Forelimb muscle (tissue), 1 donor: ENCODE measurements at places on chromosomes 5 and 9. TPM values are rescaled to one million over a fixed set of nuclear protein-coding genes. Genes with fewer than 3 reads are reported as not detected.

DNA sequence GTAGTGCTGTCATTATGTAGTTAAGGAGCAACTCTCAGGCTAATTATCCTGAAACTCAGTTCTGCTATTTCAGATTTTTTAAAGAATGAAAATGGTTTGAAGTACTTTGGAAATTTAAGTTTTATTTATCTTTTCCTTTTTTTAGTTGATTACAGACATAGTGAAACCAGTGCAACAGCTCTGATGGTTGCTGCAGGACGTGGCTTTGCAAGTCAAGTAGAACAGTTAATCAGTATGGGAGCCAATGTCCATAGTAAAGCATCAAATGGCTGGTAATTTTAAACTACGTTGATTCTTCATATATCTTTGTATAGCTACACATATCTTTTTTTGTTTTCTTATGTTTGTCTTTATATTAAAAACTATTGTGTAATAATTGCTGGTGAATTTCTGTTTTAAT lies 34.9 kb downstream of the YTHDC2 start:
- DNase-seq, result no peak

- no peak for DNase-seq
These were observed 68.6 kb downstream of the NLN start for GRCh38 chr5:65790371-65791163.

DNA sequence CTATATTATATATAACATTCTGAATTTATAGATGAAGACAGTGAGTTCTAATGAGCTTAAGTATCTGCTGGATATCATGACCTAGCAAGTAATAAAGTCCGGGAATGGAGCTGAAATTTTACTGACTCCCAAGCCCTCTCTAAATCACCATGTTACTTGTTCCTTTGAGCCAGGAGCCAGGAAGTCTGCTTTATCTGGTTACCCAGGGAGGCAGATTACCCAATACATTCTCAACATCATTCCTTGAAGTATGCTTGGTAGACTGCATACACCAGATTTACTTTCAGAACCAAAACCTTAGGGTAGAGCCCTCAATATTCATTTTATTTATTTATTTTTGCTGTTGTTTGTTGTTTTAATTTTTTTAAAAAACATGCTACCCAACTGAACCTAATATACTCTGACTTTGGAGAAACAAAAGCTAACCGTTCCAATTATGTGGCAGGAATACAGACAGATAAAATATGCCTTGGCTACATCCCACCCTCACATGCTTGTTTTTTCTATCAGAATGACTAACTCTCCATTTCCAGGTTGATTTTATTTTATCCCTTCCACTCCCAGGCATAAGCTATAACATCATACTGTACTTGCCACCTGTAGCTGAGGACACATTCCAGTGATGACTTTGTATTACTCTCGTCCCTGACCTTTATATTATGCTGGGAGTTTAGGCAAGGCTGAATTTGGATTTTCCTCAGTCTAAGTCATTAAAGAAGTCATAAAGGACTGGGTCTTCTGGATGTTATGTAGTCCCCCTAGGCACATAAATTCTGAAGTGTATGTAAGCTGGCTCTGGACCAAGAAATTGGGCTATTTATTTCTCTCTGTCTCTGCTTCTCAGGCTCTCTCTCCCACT lies 82.0 kb downstream of the YIPF5 start:
- peak; percentile 52 for DNase-seq

DNA sequence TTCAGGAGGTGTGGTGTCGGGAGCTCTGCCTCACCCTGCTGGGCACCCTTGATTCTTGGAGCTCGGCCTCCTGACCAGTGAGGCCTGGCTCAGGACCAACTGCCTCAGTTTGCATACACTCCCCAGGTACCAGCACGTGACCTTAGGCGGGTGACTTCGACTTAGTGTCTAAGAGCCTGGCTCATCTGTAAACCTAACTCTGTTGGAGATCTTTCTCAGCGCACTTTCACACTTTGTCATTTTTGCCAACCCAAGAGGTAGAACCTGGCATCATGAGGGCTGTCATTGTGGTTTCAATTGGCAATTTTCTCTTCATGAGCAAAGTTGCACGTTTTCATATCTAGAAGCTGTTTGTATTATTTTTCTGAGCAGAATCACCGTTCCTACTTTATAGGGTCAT lies 13.4 kb upstream of the WNK2 start:
- DNase-seq, result no peak

GRCh38 chr5:139710319-139711066 lies 62.3 kb downstream of the CXXC5 start:
- DNase-seq, result no peak

- DNase-seq, result no peak
These were observed 155.7 kb downstream of the NXNL2 start for GRCh38 chr9:88690628-88691027.

DNA sequence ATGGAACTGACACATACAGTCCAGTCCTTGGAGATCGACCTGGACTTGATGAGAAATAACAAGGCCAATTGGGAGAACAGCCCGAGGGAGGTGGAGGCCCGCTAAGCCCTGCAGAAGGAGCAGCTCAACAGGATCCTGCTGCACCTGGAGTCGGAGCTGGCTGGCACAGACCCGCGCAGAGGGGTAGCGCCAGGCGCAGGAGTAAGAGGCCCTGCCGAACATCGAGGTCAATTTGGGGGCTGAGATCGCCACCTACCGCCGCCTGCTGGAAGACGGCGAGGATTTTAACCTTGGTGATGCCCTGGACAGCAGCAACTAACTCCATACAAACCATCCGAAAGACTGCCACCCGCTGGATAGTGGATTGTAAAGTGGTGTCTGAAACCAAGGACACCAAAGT lies 1610.1 kb upstream of the ACO1 start:
- no peak for DNase-seq

- no peak for DNase-seq
These were observed 27.3 kb downstream of the DMGDH start for GRCh38 chr5:79042188-79042587.

GRCh38 chr9:91766315-91767069 lies 183.5 kb downstream of the ROR2 start:
- no peak for DNase-seq

- DNase-seq, result no peak
These were observed 6.3 kb upstream of the ASB6 start for GRCh38 chr9:129648092-129648763.

DNA sequence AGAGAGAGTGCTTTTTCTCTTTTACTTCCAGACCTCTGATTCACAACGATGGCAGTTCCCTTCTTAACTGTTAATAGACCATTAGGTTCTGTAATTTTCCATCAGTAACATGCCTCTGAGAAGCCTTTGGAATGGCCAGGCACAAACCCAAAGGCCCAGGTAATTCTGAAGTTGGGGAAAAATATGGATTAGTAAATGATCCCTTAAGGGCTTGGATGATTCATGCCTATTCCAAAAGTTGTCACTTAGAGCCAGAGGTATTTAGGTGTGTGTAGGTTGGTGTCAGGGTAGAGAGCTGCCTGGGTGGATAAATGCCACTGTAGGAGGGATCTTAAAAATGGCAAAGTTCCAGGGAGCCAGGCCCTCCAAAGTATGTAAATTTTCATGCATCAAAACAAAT lies 228.8 kb downstream of the PLK2 start:
- no peak for DNase-seq

- no peak for DNase-seq
These were observed 55.1 kb upstream of the PHYKPL start for GRCh38 chr5:178287791-178288105.

OBP2A gene
- not detected for polyA plus RNA-seq

DELE1 gene
- polyA plus RNA-seq, result 97.7 TPM

C9orf50 gene
- polyA plus RNA-seq, result 0.23 TPM
